ENCODE measurements at places on chromosomes 1 and 21.

DNA sequence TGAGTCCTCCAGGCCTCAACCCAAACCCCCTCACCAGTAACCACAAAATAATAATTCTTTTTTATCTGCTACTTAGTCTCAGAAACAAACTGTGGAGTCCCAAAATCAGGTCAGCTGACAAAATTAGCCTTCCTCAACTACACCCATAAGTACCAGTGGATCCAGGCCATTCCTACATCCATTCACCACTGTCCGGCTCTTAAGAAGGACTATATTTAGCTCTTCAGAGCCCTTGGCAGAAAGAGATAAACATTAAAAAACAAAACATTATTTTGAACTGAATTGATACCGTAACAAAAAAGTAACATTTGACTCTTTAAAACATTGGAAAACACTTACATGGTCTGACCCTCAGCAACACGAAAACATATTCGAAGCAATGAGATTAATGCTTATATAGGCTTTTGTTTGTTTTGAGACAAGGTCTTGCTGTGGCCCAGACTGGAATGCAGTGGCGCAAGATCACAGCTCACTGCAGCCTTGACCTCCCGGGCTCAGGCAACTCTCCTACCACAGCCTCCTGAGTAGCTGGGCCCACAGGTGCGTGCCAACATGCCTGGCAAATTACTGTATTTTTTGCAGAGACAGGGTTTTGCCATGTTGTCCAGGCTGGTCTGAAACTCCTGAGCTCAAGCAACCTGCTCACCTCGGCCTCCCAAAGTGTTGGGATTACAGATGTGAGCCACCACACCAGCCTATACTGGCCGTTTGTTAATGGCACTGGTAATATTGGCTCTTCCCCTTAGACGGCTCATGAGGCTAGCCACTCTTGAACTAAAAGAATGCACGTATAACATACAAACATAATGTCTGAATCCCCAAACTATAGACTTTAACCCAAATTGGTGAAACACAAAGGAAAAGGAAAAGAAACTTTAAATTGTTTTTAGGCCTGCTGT is 330.7 kb downstream of the SMYD3 start:
- no peak for DNase-seq

- no peak for DNase-seq
These were observed 43.5 kb downstream of the GBP6 start for GRCh38 chr1:89407360-89407759.

GRCh38 chr21:16742741-16743140 is 770.1 kb upstream of the CXADR start:
- no peak for DNase-seq

DNA sequence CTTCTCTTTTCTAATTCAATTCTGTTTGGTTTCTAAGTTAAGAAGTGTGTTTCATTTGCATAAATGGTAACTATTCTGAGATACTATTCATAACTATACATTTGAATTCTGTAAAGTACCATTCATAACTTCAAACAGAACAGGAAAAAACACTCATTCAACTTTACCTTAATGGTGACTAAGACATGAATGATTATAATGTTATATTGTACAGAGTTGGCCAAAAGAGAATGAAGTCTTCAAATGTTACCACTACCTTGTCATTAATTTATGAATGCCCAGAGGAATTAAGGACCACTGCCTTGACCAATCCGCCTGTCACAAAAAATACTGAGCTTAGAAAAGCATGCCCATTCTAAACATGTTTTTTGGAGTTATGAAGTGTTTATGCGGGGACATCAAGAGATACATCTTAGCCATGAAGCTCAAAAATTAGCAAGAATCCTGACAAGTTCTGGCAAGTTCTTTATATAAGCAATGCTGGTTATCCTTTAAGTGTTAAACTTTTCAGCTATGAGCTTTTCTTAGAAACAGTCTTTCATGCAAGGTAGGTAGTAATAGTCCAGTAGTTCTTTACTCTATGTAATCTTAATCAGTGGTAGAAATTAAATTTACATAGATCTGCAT is 7.9 kb downstream of the WASF2 start:
- DNase-seq, result no peak

- peak; percentile 84 for DNase-seq
These were observed 38.5 kb upstream of the FAM131C start for GRCh38 chr1:16111771-16112595.

Data from femur (tissue), 1 donor.